ENCODE measurements at places on chromosomes 7 and 10. TPM values are rescaled to one million over a fixed set of nuclear protein-coding genes. Genes with fewer than 3 reads are reported as not detected.
A peak's percentile ranks its signal among the peaks of the same experiment; 100 is the strongest.

LDB3 gene
- total RNA-seq: 12.9 TPM

AFAP1L2 gene
- 9.8 TPM for total RNA-seq

GRCh38 chr10:6778992-6779701, 199.1 kb upstream of the PRKCQ start:
- no peak for DNase-seq

- DNase-seq: no peak
These were observed 56.7 kb upstream of the SDK1 start for GRCh38 chr7:3244241-3244814.

DNA sequence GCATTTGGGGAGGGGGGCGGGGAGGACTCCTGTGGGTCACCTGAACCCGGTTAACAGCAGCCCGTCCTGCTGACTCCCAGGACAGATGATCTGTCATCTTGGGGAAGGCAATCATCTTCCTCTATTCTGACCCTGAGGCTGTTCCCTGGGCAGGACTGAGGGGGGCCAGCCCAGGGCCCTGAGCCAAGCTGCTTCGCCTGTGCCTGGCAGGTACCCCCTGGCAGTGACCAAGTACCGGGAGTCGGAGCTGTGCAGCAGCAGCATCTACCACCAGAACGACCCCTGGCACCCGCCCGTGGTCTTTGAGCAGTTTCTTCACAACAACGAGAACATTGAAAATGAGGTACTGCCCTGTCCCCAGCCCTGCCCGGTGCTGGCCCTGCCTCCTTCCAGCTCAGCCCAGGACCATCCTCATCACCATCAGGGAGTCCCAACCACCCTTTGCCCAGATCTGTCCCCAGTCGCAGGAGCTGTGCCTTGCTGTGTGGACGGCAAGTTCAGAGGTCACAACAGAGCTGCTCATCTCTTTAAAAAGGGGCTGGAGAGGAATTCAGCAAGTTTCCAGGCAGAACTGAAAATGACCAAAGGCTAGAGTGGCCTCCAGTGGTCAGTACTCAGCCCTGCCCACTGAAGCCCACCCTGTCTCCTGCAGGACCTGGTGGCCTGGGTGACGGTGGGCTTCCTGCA, 8.1 kb downstream of the AOC1 start:
- DNase-seq: no peak

- DNase-seq: no peak
These were observed 27.6 kb upstream of the PIK3AP1 start for GRCh38 chr10:96747734-96748550.

DNA sequence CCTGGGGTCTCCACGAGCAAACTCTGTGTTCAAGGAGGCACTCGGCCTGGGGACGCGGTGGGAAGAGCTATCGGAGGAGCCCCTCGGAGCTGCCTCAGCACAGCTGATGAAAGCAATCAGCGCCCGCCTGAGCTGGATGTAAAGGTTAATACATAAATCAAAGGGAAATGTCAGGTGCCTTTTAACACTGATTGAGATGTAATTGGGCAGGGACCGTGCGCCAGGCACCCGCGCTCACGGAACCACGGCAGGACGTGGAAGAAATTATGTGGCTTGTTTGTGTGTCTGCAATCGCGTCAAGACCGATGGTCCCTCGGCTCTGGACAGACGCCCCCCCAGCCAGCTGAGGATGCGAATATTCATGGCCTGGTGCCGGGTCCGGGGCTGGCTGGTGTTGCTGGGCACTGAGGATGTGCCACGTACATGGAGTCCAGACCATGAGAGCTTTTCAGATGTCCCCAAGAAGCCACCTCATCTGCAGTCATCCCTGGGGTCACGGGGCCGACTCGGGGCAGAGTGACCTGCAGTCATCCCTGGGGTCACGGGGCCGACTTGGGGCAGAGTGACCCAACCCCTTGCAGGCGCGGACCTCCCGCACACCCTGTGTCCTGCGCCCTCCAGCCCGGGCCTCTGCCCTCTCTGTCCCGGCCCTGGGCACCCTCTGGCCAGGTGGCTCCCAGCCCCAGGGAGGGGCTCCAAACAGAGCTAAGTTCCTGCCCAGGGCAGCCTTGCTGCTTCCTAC, 15.6 kb downstream of the FOXL3 start:
- DNase-seq: no peak

GRCh38 chr10:28587970-28588290, 55.0 kb downstream of the WAC start:
- DNase-seq: no peak

DNA sequence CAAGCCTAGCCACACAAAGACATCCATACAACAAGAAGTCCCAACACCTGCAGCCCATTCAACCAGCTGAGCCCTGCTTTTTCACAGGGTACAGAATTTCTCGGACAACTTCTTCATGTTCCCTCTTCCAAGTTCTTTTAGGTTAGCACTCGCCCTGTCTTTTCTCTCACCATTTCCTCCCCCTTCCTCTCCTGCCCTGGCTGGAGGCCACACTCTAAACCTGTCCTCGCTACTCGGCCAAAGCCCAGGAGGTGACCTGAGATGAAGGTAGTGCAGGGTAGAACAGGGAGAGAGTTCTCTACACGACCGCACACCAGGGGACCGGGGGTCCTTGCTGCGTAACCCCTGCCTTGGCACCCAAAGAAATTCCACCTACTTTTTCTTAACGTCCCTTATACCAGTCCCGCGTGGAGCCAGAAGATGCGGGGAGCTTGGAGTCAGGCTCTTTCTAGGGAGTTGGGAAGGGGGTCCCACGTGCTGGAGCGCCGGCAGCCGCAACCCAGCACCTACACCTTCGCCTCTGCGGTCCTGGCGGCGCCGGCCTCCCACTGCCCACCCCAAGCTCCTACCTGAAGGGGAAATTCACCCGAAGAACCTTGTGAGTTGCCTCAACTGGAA, 16.0 kb upstream of the DLX6 start:
- no peak for DNase-seq

DNA sequence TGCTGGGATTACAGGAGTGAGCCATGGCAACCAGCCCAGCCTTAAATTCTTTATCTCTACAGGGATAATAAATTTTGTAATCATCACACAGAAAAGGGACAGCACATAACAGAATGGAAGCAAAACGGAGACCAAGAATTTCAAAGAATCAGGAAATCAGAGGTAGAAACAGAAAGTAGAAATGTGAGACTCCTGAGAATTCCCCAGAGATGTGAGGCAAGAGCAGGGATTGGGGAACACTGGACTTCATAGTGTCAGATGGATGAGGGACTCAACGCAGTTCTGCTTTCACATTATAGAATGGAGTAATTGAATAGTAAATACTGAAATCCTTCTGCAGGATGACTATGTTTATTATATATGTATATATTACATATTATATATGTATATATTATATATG, 52.5 kb upstream of the MPP7 start:
- no peak for DNase-seq

DNA sequence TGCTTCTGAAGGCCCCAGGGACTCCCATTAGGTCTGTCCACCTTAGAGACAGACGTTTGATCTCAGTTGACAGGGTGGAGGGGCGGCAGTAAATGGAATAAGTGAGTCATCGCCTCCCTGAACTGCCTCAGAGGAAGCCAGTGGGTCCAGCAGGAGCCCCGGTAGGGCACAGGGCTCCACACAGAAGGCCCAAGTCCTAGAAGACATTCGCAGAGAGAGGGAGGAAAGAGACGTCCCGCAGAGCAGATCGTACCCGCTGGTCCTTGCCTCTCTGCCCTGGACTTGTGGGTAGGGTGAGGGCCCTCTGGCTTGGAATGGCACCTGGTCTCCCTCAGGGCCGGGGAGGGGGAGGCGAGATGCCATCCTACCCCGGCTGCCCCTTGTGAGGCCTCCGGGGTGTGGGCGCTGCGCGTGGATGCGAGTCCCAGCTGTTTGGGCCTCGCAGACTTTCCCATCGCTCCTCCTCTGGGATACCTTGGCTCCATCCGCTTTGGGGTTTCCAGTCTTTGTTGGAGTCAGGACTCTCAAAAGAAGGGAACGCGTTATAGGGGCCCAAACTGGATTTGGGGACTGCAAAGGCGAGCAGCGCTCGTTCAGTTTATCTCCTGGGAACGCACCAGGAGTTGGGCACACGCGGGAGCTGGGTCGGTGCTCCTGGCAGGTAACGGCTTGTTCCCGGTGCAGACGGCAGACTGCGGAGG, 5.1 kb downstream of the TLX1 start:
- no peak for DNase-seq

DNA sequence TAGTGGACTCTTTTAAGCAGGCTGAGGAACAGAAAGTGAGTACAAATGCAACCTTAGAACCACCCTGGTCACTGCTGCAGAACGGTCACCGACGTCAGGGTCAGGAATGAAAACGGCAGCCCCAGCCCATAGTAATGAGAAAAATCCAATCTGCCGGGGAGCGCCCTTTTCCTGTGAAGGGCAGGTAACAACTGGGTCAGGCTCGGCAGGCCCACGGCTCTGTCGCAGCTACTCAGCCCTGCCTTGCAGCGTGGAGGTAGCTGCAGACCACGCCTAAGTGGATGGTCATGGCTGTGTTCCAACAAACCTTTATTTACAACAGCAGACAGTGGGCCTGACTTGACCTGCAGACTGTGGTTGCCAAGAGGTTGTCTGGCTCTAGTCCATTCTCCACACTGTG, 563.2 kb downstream of the DNAJB6 start:
- DNase-seq: no peak

DNA sequence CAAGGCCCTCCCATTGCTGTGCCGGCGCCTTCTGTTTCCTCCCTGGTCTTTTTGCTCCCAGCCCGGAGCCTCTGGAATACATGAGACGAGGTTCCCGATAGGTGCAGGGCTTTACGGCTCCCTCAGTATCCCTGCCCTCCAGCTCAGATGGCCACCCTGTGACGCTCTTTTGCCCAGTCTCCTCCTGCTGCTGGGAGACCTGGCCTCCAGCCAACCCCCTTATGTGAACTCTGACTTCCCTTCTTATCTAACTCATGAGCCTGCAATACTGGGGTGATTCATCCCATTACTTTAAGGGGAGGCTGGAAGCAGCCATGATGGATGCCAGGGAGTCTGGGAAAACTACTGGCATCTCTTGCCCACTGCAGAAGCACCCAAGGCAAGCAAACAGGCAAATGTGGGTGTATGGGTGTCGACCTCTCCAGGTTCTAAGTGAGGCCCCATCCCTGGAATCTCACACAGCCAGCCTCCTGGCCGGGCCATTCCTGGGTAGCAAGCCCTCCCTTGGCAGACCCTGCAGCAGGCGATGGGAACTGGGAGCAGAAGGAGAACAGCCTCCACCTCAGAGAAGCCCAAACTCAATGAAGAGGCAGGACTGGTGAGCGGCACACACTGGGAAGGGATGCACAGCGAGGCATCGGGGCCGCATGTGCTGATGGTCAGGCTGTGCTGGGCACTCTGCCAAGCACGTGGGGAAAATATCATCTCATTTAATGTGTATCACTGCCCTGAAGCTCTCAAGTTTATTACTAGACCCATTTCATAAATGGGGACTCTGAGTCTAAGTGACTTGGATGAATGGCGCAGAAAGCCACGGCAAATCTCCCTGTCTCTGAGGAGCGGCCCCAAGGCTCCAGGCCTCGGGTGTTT, 97.5 kb downstream of the FAM53B start:
- DNase-seq: peak; percentile 93

Data from ovary (tissue), 10 donors.